Spleen (tissue), 13 donors: ENCODE measurements at places on chromosomes 5 and 9. TPM values are rescaled to one million over a fixed set of nuclear protein-coding genes. Genes with fewer than 3 reads are reported as not detected.

The SOX30 gene
- polyA plus RNA-seq: 0.11 TPM

The WHRN gene
- polyA plus RNA-seq: 25.4 TPM

The TLE1 gene
- polyA plus RNA-seq: 53.6 TPM

The MARCHF11 gene
- polyA plus RNA-seq: not detected

The TAF11L8 gene
- not detected for polyA plus RNA-seq
